ENCODE measurements at places on chromosomes 16 and 17.

GRCh38 chr16:85420501-85421337, 192.4 kb upstream of the GSE1 start:
- DNase-seq, result peak; percentile 76

GRCh38 chr17:7431231-7431630, 2.6 kb downstream of the SPEM3 start:
- no peak for DNase-seq

GRCh38 chr17:80033840-80034239, 1.8 kb downstream of the TBC1D16 start:
- DNase-seq, result no peak

DNA sequence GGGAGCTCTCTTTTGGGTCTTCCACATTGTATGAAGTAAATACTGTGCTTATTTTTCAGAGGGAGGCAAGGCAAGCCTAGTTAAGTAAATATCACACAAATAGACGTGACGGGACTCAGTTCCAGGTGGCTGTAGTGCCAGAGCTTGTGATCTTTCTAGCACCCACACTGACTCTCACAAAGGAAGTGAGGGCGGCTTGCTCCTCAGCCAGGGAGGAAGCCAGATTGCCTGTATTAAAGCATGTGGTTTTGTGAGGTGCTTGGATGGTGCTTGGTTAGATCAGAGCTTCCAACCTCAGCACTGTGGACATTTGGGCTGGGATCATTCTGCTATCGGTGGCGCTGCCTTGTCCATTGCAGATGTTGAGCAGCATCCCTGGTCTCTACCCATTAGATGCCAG, 80.1 kb downstream of the VAT1L start:
- DNase-seq, result no peak

DNA sequence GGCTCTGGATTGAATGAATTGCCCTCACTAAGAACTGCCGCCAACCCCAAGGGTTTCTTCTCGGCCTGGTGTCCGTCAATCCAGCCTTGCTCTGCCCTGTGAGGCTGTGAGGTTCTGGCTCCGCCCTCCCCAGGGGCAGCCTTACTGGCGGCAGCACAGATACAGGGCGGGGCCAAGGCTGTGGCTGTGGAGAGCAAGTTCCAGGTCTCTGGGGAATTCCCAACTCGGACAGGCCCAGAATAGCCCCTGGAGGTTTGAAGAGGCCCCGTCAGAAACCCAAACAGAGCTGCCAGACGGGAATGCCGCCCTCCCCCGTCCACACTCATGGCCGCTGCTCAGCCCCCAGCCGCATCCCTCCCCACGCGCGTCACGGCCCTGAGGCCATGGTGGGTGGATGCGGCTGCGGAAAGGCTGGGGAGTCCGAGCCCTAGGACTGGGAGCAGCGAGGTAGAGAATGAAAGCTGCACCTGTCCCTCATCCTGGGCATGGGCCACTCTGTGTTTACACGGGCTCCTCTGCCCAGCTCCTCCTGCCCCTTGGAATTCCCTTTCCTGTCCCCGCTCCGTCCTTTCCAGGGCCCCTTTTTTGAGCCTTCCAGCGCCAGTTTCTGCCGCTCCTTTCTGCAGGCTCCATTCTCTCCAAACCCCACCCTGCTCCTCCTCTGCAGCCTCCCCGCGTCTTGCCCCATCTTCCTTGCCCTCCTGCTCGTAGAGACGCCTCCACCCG, 660 bp upstream of the PRRT2 start:
- peak; percentile 98 for DNase-seq

DNA sequence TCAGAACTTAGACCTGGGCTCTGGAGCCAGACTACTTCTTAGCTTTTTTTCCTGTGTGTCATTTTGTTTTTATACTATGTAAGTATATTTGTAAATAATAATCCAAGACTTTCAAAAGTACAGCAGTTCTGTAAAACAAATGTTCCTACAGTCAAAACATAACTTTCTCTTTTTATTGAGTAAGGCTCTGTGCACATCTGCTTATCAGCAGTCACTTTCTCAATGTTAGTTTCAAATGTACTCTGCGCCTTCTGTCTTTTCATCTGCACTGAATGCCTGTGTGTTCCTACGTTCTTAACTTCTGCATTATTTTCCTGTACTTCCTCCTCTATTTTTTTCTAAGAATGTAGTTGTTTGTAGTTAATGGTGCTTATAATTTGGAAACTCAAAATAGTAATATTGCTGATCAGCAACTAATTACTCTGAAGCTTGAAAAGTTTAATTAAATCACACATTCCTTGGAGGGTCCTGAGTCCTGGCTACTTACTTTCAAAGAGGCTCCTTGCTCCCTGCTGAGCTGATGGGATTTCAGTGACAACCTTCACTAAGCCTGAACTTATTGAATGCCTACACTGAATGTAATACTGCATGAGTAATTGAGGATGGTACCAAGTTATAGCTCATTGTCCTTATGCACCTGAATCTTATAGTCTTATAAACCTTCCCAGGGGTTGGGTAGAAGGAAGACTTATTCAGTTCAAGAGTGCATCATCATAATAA, 329.9 kb downstream of the KCNJ2 start:
- DNase-seq, result no peak

DNA sequence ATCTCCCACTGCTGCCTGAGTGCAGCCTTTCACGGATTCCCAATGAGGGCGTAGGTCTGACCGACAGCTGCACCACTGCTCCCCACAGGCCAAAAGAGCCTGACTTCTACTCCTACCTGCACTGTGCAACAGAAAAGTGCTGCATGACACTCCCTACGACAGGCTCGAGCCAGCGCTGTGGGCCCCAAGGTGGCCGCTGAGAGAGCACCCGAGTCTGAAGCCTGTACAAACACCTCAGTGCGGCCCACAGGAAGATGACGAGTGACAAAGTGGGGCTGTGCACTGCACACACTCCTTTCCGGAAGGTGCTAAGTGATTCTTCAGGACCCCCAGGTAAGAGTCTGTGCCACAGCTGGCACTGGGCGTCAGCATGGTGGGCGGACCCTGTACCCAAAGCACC, 41.2 kb downstream of the FANCA start:
- DNase-seq, result no peak

DNA sequence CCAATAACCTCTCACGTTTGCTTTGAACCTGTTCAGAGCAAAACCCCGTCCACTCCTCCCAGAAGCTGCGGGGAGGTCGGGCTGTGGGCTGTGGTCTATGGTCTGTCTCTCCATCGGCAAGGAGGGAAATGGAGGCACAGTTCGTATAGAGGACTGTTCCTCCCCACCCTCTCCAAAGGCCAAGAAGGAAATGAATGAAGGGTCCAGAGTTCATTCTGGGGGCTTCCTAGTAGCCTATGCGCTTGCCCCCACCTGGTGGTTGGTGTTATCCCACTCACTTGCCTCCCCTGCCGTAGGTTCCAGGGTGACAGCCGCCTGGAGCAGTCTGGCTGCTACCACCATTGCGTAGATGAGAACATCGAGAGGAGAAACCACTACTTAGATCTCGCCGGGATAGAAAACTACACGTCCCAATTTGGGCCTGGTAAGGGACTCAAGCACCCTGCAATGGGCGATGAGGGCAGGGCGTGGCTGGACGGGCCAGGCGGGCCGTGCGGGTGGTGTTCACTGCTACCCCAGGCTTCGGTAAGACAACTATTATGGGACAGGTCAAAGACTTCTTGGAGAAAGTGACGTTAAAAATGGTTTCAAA, 49.0 kb downstream of the SNX20 start:
- no peak for DNase-seq

GRCh38 chr16:66357523-66357928, 9.0 kb upstream of the CDH5 start:
- DNase-seq, result peak; percentile 70

- DNase-seq, result peak; percentile 73
These were observed 35.0 kb downstream of the GPT2 start for GRCh38 chr16:46918905-46919792.

DNA sequence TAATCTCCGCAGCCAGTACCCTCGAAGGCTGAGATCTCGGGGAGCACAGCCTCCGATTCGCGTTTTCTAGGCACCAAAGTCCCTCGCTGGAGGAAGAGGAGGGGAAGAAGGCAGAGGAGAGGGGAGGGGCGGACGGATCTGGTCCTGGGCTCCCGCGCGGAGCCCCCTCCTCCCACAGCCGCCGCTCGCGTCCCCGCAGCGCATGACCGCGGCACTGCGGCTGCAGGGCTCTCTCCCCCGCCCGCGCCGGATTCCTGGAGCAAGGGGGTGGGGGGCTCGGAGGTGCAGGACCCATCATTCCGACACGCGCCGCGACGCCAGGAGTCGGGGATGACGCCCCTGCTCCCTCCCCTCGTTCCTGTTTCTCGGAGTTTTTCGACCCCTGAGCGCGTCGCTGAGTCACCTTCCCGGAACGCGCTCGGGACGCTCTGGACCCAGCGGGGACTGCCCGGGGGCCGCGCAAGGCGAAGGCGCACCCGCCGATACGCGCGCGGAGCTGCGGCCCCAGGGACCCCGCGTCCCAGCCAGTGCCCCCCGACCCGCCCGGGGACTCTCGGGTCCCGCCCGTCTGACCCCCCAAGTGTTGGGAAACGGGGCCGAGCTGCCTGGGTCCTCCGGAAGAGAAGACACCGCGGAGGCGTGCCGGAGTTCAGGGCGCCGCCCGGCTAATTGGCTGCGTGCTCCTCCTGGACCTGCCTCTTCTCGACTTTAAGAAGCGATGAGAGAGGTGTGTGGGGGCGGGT, 1.4 kb upstream of the SPHK1 start:
- peak; percentile 69 for DNase-seq
